ENCODE measurements at places on chromosomes 1 and 21. TPM values are rescaled to one million over a fixed set of nuclear protein-coding genes. Genes with fewer than 3 reads are reported as not detected.

DNA sequence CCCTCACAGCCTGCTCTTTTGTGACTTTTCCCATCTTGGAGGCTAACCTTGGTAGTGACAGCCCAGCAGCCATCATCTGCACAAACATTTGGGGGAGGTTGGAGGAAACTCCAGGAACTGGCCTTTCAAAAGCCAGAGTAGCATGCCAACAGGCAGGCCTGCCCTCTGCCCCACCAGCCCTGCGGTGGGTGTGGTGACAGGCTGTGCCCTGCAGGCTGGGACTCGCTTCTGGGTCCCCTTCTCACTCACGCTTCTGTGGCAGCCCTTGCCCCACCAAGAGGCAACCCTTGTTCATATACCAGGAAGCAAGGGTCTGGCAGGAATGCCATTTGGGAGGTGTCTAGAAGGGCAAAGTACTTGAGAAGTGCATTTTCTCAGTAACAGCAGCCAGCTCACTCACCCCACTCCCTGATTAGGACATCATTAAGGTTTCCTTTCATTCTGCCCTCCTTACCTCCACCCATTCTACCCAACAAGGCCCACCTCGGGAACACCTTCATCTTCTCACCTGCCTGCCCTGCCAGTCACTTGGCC is 20.8 kb upstream of the FAM3B start:
- DNase-seq: no peak

GRCh38 chr21:42513151-42513984 is at the start of gene SLC37A1:
SLC37A1 (plus strand) TSS chr21:42513852; CDS start chr21:42518455, 4,603 bp downstream.
- DNase-seq: peak; percentile 77

DNA sequence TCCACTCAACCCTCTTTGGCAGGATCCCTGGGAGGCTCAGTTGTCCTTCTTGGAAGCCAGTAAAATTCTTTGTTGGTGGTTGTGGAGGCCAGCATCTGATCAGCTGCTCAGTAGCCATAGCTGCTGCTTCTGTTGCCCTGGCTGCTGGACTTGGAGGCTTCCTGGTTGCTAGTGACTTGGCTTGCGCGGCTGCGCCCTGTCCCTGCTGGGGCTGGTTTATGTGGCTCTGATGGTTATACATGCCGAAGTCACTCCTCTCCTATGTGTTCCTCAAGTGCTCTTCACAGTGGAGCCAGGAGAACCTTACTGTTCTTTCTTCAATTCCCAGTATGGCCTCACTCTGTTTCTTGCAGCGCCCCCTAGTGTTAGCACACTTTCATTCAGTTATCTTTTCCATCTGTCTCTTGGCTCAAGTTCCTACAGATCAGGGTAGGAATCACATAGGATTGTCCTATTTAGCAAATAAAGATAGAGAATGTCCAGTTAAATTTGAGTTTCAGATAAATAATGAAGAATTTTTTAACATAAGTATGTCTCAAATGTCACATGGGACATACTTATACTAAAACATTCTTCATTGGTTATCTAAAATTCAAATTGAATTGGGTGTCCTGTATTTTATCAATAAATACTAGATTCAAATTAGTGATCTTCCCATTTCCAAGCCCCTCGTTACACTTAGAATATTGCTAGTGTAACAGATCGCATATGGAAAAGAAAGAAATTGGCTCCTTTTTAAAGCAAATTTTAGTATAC is 176.5 kb downstream of the TGFB2 start:
- peak; percentile 34 for DNase-seq

- DNase-seq: no peak
These were observed 67.8 kb downstream of the ACTL8 start for GRCh38 chr1:17822741-17823426.

DNA sequence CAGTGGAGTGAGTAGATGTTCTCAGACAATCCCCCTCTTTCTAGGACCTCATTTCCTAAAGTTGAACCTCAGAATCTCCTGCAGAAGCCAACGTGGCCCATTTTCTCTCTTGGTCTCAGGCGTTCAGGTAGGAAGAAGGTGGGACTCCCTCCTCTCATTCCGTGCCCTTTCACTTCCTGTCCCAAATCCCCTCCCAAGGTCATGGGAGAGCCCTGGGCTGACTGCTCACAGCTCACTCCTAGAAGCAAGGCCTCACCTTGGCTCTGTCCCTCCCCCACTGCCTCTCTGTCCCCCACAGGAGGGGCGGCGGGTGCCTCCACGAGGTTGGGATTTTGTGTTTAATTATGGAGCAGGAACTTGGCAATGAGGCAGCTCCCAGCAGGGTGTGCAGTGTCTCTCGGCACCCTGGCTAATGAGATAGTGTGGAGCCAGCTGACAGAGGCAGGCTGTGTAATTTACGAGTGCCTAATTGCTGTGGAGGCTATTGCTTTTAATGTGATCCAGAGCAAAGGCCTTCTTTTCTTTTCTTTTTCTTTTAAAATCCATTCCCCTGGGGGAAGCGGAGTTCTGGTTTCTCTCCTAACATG is 9.1 kb upstream of the CDK18 start:
- DNase-seq: no peak

CTSK gene
- 37.3 TPM for polyA plus RNA-seq

TMPRSS2 gene
- 65.9 TPM for polyA plus RNA-seq

All from hepatocyte (in vitro differentiated cells).